ENCODE measurements at places on chromosomes 1 and 21. TPM values are rescaled to one million over a fixed set of nuclear protein-coding genes. Genes with fewer than 3 reads are reported as not detected.
A peak's percentile ranks its signal among the peaks of the same experiment; 100 is the strongest.

DNA sequence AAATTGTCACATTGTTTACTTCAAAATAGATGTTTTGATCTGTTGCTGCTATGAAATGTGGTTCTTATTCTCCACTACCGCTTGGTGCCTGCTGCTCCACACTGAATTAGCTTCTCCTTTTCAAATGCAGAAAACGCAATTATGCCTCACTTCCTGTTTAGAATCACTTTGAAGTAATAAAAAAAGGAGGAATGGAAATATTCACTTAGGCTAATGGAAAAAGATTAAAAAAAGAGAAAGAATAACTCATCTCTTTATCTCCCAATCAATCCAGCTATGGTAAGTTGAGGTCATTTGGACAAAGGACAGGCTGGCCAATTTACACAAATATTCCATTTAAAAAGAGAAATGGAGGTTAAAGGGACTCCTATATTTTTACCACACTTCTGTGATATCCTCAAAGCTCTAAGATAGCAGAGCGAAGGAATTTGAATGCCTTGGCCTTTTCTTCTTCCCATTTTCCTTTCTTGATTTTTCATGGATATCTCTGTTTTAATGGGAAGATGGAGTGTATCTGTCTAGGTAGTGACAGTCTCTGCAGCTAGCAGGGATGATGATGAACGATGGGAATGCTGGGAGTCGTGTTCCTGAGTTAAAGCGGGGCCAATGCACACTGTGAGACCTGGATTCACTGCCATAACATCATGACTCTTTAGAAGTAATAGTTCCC, 35.7 kb downstream of the RGS5 start:
- peaks cover 90% of the 10 kb centered on the region for H3K4me1 ChIP-seq
- DNase-seq, result no peak
- H3K36me3 ChIP-seq, result peaks cover 4% of the 10 kb centered on the region
- H3K27me3 ChIP-seq, result no peaks in the 10 kb centered on the region
- no peak overlapping the region for H3K4me3 ChIP-seq

DNA sequence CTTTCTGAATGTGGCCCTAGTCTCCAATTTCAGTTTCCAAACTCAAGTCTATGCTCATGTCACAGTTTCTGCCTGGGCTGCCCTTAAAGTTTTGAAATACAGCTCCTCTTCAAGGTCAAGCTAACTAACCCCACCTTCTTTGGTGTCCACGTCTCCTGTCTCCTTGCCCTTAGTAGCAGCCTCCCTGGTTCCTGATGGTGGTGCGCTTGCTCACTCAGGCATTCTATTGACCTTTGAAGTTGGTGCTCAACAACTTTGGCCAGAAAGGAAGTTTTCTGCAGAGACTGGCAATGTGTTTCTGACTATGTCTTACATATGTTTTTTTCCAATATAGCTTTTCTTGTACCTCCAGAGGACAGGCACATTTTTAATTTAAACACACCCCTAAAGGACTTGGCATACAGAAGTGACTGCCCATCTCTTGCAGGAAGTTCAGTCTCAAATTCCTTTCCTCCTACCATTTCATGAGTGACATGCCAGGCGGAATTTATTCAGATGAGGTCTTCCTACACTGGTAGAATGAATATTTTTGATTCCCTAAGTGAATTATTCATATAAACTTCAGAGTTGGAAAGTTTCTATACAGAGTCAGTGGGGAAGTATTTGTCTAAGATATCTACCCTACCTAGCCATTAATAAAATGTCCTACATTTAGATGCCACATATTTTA, 364.3 kb upstream of the USP24 start:
- H3K27me3 ChIP-seq, result no peaks in the 10 kb centered on the region
- DNase-seq, result no peak
- H3K4me1 ChIP-seq, result peaks cover 45% of the 10 kb centered on the region
- peak overlapping the region; percentile 42 for H3K27ac ChIP-seq

- H3K27ac ChIP-seq, result peak overlapping the region; percentile 52
- no peaks in the 10 kb centered on the region for H3K27me3 ChIP-seq
- no peak for DNase-seq
- no peak overlapping the region for H3K4me3 ChIP-seq
- peaks cover 44% of the 10 kb centered on the region for H3K4me1 ChIP-seq
- H3K36me3 ChIP-seq, result peaks cover 5% of the 10 kb centered on the region
These were observed 1138.0 kb upstream of the TMPRSS15 start for GRCh38 chr21:19541602-19542001.

DNA sequence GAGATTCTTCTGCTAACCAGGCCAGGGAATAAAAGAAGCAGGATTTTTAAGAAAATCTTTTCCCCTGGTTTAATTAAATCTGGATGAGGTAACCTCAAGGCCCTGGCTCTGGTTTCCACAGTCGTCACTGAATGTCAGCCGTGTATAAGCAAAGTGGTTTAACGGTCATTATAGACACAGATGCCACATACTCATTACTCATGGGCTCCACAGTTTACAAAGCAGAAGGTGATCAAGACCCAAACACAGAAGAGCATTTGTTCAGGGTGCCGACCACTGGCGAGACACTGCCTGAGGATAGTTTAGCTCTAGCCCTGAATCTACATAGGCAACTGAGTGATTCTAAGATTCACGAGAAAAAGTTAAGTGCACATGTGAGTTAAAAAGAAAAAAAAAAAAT, 27.8 kb upstream of the RAP1GAP start:
- no peak for DNase-seq
- peaks cover 30% of the 10 kb centered on the region for H3K36me3 ChIP-seq
- H3K27me3 ChIP-seq, result no peaks in the 10 kb centered on the region
- H3K27ac ChIP-seq, result peak overlapping the region; percentile 22
- H3K4me3 ChIP-seq, result no peak overlapping the region

- peaks cover 10% of the 10 kb centered on the region for H3K4me1 ChIP-seq
- no peak for DNase-seq
- no peak overlapping the region for H3K27ac ChIP-seq
- no peaks in the 10 kb centered on the region for H3K36me3 ChIP-seq
- H3K4me3 ChIP-seq, result no peak overlapping the region
- peaks cover 8% of the 10 kb centered on the region for H3K27me3 ChIP-seq
These were observed 7.8 kb upstream of the CHI3L2 start for GRCh38 chr1:111219557-111220286.

GRCh38 chr1:198530953-198531352, 9.5 kb downstream of the ATP6V1G3 start:
- no peaks in the 10 kb centered on the region for H3K36me3 ChIP-seq
- no peak overlapping the region for H3K27ac ChIP-seq
- H3K4me3 ChIP-seq, result no peak overlapping the region
- peaks cover 39% of the 10 kb centered on the region for H3K4me1 ChIP-seq

Gene SUCO
- 36.8 TPM for total RNA-seq

Gene DYRK3
- total RNA-seq, result 5.7 TPM

Gene FCRLB
- total RNA-seq, result not detected
